ENCODE measurements at places on chromosomes 1 and 21.
A peak's percentile ranks its signal among the peaks of the same experiment; 100 is the strongest.

DNA sequence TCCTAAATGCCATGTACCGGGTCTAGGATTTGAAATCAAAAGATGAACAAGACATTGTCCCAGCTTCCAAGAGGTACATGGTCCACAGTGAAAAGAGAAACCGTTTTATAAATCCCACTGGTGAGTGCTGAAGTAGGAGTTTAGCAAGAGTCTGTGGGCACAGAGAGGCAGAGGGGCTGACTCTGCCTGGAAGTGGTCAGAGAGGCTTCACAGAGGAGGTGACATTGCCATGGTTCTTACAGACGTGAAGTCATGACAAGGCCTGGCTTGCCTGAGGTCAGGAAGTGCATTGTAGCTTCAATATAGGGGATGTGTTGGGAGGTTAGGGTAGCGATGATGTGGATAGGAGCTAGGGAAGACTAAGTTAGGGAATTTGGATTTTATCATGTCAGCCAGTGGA is 28.4 kb downstream of the MAPKAPK2 start:
- DNase-seq = no peak

DNA sequence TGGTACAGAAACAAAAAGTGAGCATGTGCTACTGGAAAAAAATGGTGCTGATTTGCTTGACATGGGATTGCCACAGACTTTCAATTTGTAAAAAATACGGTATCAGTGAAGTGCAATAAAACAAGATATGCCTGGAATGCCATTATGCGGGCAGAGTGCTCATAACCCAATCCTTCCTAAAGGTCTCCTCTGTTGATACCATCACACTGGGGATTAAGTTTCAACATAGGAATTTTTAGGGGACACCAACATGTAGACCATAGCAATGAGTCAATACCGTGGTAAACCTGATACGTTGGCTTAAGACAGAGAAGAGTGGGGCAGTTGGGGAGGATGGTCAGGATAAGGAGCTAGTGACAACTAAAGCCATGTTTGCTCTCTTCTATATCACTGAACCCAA is 20.5 kb downstream of the MX1 start:
- DNase-seq = no peak

DNA sequence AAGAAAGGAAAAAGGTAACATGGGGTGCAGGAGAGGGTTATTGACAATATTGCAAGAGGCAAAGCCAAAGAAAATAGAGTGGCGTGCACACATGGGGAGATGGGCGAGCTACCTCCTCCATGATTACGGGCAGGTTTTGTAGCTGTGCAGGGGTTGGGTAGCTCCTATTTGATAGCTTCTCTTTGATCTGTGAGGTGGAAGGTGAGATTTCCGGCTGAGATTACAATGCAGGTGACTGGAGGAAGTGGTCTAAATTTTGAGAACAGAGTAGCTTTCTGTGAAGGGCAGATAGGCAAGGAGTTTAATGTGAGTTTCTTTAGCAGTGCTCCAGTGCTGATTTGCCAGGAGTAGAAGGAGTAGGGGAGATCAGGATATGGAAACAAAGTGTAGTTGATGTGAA is 263.4 kb downstream of the PLA2G4A start:
- no peak for DNase-seq

DNA sequence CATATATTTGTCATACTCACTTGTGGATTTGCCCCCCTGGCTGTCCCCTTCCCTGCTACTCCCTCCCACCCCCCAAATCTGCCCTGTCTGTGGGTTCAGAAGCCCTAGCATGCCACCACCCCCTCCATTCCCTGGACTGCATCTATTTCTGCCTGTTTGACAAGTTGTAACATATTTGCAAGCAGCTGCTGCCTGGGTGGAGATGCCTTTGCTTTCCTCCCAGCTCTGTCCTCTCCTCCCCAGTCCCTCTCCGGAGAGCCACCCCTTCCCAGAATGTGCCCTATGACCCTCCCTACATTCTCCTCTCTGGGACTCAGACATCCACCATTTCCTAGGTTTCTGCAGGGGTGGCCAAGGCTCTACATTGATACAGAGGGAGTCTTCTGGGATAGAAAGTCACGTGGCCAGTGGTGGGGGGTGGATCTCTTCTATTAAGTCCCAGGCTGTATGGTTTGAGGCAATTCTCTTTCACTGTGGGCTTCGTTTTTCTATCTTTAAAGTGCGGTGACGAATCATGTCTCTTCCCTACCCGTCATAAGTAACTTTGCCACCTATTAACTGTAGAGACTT is 6.0 kb upstream of the MYOG start:
- no peak for DNase-seq

DNA sequence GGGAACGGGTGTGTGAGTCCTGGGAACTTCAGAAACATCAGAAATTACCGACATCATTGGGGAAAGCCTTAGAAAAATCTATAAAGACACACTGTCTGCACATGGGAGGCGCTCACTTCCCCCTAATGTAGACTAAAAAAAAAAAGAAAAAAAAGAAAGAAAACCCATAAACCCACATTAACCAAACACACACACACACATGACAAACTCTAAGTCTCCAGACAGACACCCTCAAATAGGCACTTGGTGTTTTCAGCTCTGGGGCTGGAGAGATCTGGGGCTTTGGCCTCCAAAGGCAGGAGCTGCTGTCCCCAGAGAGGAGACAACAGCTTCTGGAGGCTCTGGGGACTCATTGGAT is 13.2 kb upstream of the SDHB start:
- no peak for DNase-seq

DNA sequence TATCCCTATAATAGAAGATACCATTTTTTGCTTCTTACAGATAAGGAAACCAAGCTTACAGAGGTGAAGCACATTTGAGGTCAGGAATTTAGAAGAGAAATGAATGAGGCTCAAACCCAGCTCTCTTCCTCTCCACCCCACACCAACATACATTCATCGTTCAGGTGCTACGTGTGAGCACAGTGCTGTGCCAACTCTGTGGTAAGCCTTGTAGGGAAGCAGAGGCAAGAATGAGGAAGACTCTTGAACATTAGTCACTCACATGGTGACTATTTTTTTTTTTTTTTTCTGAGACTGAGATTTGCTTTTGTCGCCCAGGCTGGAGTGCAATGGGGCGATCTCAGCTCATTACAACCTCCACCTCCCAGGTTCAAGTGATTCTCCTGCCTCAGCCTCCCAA is 314.0 kb downstream of the NTNG1 start:
- no peak for DNase-seq

- DNase-seq = no peak
These were observed 24.2 kb downstream of the PCSK9 start for GRCh38 chr1:55063577-55063942.

DNA sequence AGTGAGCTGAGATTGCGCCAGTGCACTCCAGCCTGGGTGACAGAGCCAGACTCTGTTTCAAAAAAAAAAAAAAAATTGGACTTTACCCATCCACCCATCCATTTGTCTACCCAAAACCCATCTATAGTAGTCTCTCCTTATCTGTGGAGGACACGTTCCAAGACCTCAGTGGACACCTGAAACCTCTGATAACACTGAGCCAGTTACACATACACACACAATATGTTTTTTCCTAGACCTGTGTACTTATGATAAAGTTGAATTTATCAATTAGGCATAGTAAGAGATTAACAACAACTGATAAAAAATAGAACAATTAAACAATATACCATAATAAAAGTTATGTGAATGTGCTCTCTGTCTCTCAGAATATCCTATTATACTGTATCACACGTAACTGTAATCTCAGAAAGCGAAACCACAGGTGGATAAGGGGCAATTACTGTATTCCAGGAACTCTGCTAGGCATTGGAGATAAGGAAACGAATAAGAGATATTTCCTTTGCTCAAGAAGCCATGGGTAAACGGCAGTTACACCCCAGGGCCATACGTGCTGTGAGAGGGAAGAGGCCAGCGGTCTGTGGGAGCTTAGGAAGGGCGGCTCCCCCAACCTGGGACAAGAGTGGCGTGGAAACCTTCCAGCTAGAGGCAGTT is 84.2 kb upstream of the DISP3 start:
- no peak for DNase-seq

DNA sequence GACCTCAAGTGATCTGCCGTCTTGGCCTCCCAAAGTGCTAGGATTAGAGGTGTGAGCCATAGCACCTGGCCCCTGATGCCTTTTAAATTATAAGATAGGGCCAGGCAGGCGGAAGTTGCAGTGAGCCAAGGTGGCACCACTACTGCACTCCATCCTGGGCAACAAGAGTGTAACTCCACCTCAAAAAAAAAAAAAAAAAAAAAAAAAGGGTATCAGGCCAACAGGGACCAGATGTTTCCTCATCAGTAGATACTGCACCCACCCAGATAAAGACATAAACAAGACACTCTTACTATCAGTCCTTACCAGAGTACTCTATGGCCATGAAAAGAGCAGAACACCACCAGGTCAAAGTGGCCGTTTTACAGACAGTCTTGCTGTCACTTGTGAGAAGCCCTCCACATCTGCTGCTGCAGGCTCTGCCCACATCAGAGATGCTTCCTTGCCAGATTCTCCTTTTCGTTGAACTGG is 3.3 kb downstream of the C21orf58 start:
- no peak for DNase-seq

GRCh38 chr1:62796221-62796620 is 12.3 kb downstream of the ATG4C start:
- no peak for DNase-seq

GRCh38 chr1:164723296-164723798 is 164.4 kb downstream of the PBX1 start:
- no peak for DNase-seq

DNA sequence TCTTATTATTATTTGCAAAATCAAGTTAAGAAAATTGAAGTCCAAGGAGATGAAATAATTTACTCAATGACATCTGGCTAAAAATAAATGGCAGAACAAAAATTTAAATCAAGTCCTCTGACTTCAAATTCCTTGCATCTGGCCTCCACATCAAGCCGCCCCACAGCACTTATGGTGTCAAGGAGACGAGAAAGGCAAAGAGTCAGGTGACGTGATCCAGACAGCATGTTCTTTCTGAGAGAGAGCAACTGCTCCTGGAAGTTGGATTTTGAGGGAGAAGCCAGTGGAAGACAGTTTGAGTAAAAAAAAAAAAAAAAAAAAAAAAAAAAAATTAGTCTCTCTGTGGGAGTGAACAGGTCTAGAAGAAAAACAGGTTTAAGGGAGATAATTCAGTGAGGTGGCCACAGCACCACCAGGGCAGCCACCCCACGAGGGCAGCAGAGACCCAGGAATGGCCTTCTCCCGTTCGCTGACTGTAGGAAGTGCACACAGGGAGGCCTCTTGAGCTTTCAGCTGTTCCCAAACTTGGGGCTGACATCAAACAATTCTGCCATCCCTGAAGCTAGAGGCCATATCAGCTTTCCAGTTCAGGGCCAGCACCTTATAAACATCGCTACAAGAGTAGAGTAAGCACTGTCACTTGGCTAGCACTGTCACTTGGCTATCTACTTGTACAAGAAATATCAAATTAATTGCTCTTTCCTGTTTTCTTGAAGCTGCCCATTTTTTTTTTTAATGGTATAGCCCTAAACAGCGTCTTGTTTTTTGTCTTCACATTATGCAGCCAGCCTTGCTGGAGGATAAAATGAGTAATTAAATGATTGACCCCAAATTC is 7.8 kb downstream of the C1orf162 start:
- DNase-seq = peak; percentile 55

DNA sequence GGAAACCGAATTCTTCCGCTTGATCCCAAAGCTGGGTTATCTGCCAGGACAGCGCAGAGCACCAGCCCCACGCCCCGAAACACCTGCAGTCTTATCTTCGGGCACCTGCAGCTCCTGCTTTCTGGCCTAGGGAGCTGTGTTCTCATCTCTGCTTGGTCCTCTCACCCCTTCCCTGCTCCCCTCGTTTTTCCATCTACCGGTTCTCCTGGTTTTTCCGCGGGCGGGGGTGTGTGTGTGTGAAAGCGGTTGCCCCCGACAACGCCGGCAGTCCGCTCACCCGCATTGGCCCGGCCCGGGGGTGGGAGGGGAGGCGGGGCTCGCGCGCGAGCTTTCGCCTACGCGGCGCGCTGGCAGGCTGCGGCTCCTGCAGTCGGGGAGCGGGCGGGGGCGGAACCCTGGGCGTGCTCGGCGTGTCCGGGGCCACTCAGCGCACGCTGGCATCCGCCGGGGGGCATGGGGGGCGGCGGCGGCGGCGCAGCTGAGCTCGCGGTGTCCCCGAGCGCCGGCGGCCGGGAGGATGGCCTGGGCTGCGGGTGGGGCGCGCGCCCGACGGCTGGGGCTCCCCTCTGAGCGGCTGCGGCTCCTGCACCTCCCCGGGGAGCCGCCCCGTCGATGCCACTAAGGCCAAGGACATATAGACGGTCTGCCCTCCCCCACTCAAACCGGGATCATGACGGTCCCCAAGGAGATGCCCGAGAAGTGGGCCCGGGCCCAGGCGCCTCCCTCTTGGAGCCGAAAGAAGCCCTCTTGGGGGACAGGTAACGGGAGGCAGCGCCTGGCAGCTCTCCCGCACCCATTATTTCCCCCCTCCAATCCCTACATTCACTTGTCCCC is 3.2 kb downstream of the ATP8B2 start:
- DNase-seq = peak; percentile 89

DNA sequence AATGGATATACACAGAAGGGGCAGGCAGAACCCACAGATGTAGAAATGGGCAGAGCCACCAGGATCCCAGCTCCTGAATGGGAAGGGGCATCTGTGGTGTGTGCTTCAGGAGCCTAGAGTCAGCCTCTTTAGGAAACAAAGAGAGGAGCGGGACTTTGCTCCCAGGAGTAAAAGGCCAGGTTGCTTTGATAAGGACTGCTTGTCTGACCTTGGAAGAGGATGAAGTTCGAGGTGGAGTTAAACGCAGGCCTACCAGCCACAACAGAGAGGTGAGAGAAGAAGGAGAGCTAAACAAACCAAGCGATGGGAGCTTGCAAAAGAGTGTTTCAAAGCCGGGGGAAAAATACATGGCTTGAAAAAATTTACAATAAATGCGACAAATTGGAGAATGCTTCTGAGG is 49.9 kb upstream of the TMPRSS2 start:
- no peak for DNase-seq

GRCh38 chr1:18907021-18907916 is 4.9 kb upstream of the ALDH4A1 start:
- peak; percentile 47 for DNase-seq

DNA sequence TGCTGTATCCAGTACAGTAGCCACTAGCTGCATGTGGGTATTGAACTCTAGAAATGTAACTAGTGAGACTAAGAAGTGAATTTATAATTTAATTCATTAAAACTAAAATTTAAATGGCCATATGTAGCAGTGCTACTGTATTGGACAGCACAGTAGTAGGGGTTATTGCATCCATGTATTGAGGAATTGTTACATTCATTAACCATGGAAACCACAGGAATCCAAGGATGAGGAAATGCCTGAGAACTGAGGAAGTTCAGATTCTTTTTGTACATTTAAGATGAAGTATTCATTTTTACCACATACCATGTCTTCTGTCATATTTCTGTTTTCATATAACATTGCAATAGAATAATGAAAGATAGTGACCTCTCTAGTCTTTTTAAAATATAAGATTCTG is 2.6 kb downstream of the MTF2 start:
- no peak for DNase-seq

DNA sequence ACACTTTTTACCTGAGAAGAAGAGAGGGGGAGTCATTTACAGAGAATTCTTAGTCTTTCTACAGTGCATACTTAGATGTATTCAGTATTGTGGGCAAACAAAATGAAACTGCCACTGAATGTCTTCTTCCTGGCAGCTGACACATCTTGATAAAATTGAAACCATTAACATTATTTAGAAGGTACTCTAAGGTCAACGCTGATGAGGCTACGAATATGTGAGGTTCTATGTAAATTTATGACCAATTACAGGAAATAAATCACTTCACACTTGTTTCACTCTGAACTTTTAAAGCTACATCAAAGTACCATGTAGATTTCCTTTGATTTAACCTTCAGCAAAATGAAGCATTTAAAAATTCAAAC is 51.3 kb upstream of the GFI1 start:
- peak; percentile 9 for DNase-seq

GRCh38 chr1:229466887-229467286 is 33.0 kb upstream of the ACTA1 start:
- DNase-seq = no peak

GRCh38 chr1:55071477-55071876 is 32.1 kb downstream of the PCSK9 start:
- no peak for DNase-seq

All from stimulated activated CD4-positive, alpha-beta T cell treated with anti-CD3 and anti-CD28 coated beads, Interleukin-4, amount 100 ng/mL, for 4 hours (primary cell).